Fibroblast of villous mesenchyme (primary cell): ENCODE measurements at places on chromosomes 1 and 21. TPM values are rescaled to one million over a fixed set of nuclear protein-coding genes. Genes with fewer than 3 reads are reported as not detected.

GRCh38 chr1:76919085-76919484 is 51.8 kb downstream of the ST6GALNAC5 start:
- DNase-seq, result no peak

GRCh38 chr21:31644643-31645042 is 14.8 kb upstream of the SOD1 start:
- no peak for DNase-seq

- DNase-seq, result no peak
Observed at GRCh38 chr1:169525391-169525790, 39.6 kb upstream of the SLC19A2 start.

DNA sequence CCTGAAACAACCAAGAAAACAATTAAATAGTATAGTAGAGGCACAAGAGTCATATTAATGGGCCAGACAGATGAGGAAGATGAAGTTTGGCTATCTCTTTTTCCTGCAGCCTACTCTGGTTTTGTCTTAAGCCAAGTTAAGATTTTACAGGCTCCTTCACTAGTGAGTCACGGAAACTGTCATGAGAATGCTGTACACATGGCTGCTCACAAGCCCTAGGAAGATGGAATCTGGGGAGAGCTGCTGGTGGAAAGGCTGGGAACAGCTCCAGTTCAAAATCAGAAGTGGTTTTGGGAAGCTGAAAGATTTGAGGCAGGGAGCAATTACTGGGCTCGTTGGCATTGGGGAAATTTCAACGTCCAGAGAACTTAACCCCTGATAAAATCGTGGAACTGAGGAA is 46.4 kb upstream of the S1PR1 start:
- DNase-seq, result peak; percentile 22

- peak; percentile 49 for DNase-seq
Observed at GRCh38 chr1:63322114-63322943, at the start of gene FOXD3. Gene FOXD3 (plus strand): TSS chr1:63322567. CDS start chr1:63323059, 492 bp downstream.

GRCh38 chr1:90671251-90671650 is 45.9 kb downstream of the BARHL2 start:
- no peak for DNase-seq

DNA sequence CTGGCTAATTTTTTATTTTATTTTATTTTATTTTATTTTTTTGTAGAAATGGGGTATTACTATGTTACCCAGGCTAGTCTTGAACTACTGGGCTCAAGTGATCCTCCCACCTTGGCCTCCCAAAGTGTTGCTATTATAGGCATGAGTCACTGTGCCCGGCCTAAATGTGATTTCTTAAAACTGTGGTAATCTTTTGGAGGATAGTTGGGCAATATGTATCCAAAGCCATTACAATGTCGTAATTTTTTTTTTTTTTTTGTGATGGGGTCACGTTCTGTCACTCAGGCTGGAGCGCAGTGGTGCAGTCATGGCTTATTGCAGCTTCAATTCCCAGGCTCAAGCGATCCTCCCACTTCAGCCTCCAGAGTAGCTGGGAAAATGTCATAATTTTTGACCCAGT is 14.2 kb downstream of the ETV3L start:
- DNase-seq, result peak; percentile 59

Gene PLA2G5
- 0.32 TPM in 1 of 2 replicates, not detected in the other for total RNA-seq
